Stimulated activated naive CD4-positive, alpha-beta T cell treated with Interleukin-2 at 50 U/mL for 16 hours (primary cell): ENCODE measurements at places on chromosomes 6 and 20.

DNA sequence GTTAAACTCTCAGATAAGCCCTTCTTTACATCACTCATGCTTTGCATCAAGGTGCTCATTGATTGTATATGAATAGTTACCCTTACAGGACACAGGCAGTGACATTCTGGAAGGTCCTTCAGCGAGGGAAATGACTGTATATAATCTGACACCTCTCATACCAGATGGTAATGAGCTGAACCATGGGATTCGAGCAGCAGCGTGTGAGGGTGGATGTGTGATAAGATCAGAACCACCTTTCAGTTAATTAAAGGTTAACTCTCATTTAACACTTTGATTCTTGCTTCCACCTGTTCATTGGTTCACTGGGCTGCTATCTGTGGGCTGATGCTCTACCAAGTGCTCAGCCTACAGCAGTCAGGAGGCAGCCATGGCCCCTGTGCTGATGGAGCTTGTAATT, 24.2 kb downstream of the NEDD9 start:
- no peak for DNase-seq

GRCh38 chr20:64029293-64030117, 6.5 kb upstream of the C20orf204 start:
- no peak for DNase-seq

GRCh38 chr6:43368259-43369160, 937 bp downstream of the ZNF318 start:
- no peak for DNase-seq

DNA sequence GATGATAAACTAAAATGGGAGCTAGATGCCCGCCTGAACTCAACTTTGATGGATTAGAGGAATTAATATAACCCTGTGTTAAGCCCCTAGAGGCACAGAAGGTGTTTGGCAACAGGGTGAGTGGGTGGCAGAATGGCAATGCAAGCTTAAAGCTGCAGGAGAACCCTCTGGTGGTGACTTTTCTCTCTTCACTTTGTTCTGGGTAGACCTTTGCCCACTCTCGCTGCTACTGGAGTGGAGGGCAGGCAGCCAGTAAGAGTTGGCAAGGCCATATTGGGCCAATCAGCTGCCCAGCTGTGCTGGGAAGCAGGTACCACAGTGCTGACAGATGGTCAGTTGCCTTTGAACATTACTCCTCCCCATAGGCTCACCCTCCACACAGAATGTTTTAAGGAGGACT, 468.2 kb downstream of the MMUT start:
- DNase-seq = no peak

DNA sequence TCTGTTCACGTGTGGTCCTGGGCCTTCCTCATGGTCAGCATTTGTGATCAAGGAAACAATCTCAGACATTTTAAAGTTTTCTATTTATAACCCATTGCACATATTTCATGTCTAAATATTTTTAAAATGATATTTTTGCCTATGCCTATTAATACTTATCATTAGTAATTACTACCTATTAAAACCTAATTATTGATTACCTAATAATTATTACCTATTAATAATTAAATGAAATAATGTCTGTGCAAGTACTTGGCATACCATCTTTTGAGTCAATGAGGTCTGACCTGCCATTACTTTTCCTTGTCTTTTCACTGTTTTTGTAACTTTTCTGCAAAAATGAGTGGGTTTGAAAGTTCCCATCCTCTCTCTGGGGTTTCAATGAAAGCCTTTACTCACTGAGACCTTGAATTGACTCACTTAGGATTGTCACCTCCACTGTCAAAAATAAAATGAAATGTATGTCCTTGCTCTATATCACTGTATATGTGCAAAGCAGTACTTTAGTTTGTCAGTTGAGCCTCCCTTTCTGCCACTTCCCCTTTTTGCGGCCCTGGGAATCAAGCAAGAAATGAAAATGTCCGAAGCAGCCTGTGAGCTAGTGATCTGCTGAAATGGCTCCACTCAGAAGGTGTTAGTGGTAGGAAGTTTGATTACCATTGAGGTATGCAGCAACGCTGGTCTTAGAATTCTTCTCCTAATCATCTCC, 87.8 kb downstream of the L3MBTL3 start:
- no peak for DNase-seq

DNA sequence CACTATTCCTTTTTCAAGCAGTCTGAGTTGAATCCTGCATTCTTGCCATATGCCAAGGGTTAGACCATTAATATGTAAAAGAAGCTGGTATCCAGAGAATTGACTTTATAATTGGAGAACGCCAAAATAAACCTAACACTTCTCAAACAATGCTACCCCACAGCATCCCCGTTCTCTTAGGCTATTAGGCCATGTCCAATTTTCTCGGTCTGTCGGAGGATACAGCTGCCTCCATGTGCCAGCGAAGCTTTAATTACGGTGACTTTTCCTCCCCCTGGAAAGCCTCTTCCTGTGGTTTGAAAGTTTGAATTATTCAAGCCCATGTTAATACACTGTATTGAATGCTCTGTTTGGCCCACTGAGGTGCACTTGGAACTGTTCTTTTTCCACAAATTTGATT, 60.5 kb downstream of the HS3ST5 start:
- DNase-seq = no peak

DNA sequence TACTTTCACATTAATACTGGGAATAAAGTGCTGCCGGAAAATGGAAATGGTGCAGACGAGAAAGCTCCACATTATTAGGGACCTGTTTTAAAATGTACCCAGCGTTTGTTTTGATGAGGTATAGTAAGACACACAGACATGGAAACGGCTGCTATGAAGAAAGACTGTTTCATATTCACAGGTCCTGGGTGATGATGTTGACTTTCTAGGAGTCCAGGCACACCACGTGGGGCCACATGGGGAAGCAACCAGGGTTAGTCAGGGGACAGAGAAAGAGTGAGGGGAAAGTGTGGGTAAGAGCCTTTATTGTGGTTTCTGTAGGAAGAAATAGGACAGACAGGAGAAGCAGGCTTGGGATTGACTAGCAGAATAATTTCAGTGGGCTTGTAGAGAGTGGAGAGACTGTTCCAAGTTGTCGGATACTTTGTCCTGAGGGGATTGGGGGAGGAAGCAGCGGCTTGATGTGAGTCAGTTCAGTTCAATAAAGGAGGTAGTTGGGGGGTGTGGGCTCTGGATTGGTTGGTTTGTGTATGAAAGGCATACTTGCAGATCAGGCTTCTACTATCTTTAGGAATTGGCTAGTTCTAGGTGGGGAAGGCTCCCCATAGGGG, 112.0 kb upstream of the MCHR2 start:
- no peak for DNase-seq

DNA sequence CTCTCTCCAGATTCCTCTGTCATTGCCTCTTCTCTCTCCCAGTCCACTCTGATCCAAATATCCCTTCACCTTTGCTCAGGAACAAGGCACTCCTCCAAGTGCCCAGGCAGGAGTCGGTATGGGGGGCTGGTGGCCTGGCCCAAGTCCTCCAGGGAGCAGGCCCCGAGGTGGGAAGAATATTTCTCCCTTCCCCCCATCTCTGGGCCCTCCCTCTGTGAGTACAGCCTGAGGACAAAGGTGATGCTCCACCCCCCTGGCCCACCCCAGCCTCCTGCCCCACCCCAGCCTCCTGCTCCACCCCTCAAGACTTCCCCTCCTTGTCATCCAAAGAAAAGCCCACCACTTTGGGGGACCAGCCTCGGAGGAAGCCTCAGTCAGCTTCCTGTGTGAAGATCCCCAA, 96.9 kb downstream of the NCR2 start:
- no peak for DNase-seq

- DNase-seq = no peak
Measured at GRCh38 chr6:56241124-56241802, 6.1 kb downstream of the COL21A1 start.

- DNase-seq = no peak
Measured at GRCh38 chr6:53055873-53056272, 9.3 kb upstream of the FBXO9 start.

GRCh38 chr6:126531286-126531685, 191.4 kb downstream of the CENPW start:
- DNase-seq = no peak

GRCh38 chr6:46010771-46011170, 4.9 kb downstream of the CLIC5 start:
- DNase-seq = no peak

DNA sequence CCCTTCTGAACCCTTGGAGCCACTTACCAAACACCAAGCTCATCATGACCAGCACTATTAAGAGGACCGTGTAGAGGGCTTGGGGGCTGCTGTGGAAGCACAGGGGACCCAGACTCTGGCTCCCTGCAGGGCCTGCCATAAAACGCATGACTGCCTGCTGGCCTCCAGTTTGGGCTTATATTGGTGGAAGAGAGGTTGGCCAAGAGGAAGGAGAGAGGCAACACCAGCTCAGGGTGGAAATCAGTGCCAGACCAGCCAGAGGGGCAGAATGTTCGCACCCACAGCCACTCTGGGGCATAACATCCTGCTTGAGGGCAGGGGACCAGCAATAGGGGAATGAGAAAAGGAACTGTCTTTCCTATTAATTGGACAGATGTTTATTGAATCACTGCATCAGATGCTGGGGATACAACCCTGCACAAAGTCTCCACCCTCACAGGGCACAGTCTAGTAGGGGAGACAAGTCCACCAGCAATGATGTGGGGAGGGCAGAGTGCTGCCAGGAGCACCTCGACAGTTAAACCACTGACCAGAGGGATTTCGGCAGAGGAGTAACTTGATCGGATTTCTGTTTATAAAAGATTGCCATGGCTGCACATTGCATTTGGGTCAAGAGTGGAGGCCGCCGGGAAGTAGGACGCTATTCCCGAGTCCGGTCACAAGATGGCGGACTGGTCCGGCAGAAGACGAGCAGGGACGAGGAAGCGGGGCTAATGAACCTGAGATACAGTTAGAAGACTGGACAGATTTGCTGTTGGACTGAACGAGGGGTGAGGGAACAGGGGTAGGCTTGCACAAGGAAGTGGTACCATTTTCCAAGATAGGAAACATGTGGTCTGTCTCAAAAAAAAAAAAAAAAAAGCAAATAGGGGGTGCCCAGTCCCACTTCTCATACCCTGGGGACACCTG, at the start of gene LY6G5C:
TSS of gene LY6G5C (minus strand) at position 842 of the 909 bp plus-strand sequence. CDS start at position 148, 694 bp downstream.
- DNase-seq = peak; percentile 64

DNA sequence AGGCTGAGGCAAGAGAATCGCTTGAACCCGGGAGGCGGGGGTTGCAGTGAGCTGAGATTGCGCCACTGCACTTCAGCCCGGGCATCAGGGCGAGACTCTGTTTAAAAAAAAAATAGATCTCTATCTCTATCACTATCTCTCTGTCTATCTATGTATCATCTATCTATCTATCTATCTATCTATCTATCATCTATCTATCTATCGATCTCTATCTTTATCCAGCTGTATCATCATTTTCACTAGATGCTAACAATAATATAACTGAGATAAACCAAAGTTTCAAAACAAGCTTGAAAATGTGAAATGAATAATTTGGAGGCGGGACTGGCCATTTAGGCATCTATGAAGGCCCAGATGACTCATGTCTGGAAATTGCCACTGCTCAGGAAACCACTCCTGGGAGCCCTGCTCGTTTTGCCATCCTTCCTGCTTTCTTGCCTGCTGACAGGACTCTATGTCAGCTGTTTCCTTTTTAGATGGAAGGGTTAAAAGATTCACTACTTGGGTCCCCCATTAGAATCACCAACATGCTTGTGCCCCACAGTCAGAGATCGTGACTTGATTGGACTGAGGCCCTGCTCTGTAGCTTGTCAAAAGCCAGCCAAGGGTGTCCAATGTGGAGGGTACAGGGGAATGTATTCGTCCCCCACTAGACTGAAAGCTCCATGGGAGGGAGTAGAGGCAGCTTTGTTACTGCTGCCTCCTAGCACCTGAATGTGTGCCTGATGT, 61.7 kb downstream of the UTRN start:
- DNase-seq = peak; percentile 17

GRCh38 chr20:37526839-37527637, 638 bp downstream of the BLCAP start:
- no peak for DNase-seq

- DNase-seq = no peak
Measured at GRCh38 chr6:165841153-165841558, 178.1 kb upstream of the PDE10A start.

- no peak for DNase-seq
Measured at GRCh38 chr6:126721581-126722160, 381.8 kb downstream of the CENPW start.

- DNase-seq = no peak
Measured at GRCh38 chr20:38973107-38973506, 11.0 kb downstream of the DHX35 start.

GRCh38 chr6:108608453-108609275, 47.9 kb downstream of the FOXO3 start:
- DNase-seq = no peak

- DNase-seq = no peak
Measured at GRCh38 chr6:3847521-3847920, 1.7 kb upstream of the FAM50B start.

- no peak for DNase-seq
Measured at GRCh38 chr6:53107091-53107490, 41.5 kb downstream of the GCM1 start.

DNA sequence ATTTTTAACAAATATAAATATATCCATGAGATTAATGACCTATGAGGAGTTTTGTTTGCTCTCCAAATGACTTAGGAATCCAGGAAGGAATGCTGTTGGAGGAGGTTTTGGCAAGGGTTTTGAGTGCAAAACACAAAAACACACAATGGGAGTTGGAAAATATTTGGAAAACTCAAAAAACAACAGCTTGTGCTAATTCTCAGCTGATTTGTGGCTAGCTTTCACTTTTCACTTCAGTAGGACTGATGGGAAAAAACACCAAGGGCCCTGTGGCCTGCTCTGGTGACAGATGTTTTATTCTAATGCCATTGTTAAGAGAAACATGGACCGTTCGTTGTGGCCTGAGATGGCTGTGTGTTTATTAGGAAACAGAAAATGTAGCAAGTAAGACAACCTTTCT, 113.9 kb downstream of the ALDH8A1 start:
- DNase-seq = no peak

DNA sequence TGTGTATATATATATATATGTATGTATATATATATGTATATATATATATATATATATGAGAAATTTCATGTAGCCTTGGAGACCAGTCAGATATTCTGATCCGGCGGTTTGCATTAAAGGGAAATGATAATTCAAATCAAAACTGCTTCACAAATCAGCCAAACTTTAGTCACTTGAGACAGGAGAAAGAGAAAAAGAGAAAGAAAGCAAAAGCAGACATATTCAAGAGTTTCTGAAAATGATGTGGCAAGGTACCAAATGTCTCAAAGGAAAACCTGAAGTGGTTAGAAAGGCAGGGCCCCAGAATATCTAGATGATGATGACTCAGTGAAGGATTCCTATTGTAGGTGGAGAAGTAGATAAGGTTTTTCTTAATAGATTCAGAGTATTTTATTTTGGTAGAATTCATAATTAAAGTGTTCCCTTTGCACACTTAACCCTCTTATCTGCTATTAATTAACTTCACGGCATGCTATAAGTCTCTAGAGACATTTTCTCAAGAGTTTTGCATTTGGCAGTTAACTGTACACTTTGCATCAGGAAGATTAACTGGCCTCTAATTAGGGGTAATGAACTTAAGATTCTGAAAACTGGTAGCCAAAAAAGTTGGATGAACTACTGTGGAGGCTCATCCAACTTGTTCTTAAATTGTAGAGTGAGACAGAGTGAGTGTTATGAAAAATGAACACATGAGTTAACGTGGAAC, 50.1 kb upstream of the ASF1A start:
- DNase-seq = no peak

- DNase-seq = no peak
Measured at GRCh38 chr6:116812051-116812650, 16.7 kb downstream of the GPRC6A start.

- DNase-seq = no peak
Measured at GRCh38 chr6:121881974-121882667, 446.7 kb downstream of the GJA1 start.
